NCI-H2029 treated with DMSO at 0.1 percent for 48 hours (cell line): ENCODE measurements at places on chromosomes 11 and 22.
A peak's percentile ranks its signal among the peaks of the same experiment; 100 is the strongest.

GRCh38 chr11:62689421-62690183 is at the start of gene LRRN4CL:
Gene LRRN4CL, minus strand, starts transcription at chr11:62689530. Its CDS starts 1,022 bp downstream, at chr11:62688508.
- no peak for DNase-seq

- DNase-seq = peak; percentile 94
Measured at GRCh38 chr11:48087974-48088681, 107.8 kb downstream of the PTPRJ start.

DNA sequence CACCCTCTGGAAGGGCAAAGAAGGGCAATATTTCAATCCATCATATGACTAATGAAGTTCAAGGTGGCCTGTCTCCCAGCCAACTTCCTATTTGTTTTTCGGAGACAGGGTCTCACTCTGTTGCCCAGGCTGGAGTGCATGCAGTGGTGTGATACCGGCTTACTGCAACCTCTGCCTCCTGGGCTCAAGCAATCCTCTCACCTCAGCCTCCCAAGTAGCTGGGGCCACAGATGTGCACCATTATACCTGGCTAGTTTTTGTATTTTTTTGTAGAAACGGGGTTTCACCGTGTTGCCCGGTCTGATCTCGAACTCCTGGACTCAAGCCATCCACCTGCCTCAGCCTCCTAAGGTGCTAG is 13.4 kb downstream of the ABTB2 start:
- no peak for DNase-seq

DNA sequence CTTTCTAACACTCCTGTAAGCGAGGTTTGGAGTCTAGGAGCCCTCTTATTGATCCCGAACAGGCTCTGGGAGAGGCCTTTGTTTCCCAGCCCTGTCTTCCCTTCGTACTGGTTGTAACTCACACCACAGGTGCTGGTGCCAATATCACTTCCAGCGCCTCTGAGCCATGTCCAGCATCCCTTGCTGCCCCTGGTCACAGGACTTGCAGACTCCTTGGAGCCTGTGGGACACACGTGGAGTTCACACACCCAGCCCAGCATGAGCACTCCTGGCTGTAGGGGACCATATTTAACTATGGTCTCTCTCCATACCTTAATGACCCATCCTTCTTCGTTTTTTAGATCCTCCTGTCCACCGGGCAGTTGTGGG is 2.2 kb downstream of the ZBTB16 start:
- DNase-seq = no peak

DNA sequence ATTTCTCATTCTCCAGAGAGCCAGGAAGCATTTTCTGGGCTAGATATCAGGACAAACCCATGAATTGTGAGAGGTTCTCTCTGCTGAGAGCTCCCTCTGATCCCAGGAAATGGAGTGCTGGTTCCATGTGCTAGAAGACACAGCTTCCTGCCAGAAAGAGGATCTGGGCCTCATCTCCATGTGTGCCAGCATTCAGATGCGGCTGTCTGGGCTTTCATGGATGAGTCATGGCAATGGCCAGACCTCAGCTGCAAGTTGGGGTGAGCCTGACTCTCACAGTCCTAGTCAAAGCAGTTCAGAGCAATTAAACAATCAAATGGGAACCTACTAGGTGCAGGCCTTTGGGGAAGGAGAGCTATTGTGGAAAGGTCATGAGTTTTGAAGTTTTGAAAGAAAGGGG is 82.3 kb upstream of the EED start:
- no peak for DNase-seq

DNA sequence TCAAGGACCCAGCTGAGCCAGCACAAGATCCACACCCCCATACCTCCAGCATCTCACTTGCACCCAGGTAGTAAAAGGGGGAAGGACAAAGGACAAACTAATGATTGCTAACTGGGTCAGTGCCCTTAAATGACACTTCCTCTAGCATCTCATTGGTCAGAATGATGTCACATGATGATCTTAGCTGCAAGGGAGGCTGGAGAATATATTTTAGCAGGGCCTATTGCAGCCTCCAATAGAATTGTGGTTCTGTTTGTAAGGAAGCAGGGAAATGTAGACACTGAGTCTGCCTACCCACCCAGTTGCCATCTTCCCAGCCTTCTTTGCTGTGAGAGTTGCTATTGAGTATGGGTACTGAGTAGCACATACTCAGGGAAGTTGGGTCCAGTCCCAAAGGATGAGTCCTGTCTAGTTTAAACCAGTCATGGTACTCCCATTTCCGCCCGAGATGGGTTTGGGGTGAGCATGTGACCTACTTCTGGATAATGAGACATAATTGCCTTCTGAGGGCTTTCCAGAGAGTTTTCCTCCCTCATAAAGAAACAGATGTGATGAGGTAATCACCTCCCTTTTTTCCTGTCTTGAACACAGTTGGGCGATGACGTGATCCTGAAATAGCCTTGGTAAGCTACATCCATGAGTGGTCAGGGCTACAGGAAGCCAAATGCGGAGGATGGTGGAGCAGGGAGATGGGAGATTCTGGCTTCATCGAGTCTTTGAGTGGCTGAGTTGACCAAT is 5.5 kb upstream of the DNAL4 start:
- DNase-seq = no peak
